WTC11 (cell line): ENCODE measurements at places on chromosomes 16 and 17.

DNA sequence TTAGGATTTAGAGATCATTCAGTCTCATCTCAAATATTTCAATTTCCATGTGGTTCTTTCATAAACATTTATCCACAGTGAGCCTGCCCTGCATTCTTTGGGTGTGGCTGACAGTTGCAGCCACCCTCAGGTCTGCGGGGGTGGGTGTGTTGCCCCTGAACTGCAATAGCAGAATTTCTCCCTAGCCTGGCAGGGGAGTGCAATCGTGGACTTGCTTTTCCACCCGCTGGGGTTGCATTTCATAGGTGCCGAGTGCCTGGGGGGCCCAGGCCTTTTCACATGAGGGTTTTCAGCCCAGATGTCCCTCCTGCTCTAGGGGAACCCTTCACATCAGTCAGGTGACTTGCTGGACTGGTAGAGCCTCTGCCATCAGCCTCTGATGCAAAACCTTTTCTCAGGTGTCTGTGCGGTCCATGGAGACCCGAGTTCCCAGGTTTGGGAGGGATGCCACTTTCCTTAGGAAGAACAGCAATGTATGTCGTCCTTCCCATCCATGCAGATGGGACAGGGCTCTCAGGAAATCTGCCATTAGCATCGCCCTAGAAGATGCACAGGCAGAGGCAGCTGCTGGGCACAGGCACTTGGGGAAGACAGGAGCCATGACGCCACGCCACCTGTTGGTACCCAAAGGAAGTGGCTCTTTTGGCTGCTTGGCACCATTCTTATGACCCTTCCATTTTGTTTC is 2.4 kb upstream of the USP36 start:
- no peaks in the 10 kb centered on the region for H3K27me3 ChIP-seq
- peak overlapping the region; percentile 74; the same call in 1 of the 2 replicates for H3K27ac ChIP-seq
- H3K4me3 ChIP-seq: peak overlapping the region; percentile 84; the same call in 1 of the 2 replicates
- peaks cover 21% of the 10 kb centered on the region for H3K4me1 ChIP-seq
- peak; percentile 70 for DNase-seq

DNA sequence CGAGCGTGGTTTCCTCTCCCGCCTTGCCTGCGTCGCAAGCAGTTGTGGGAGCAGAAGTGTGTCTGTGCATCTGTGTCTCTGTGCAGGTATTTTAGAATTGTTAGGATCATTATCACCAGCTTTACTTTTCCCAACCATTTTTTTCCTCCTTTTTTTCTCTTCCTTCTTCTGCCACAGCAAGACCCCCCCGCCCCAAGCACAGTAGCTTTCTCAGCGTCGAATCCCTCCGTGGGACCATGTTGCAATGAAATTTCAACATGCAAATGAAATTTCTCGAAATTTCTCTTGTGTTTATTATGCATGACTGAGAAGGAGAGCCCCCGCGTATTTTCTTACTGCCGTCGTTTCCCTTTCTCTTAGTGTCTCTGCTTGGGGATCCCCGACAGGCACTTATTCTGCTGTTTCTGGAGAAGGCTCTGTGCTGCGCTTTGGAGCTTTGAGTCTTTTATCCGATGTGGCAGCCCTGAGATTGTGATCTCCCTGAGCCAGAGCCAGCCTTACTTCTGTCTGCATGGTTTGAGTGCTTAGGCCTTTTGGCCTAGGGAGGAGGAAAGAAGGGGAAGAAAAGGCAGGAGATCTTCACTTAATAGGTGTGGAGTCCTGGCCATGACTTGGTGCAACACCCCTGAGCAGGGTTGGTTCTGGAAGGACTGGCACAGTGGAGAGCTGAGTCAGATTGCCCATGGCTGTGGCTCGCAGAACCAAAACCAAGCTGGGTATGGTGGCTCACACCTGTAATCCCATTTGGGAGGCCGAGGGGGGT is 5.0 kb downstream of the ARMC7 start:
- no peak overlapping the region for H3K4me3 ChIP-seq
- no peak for DNase-seq
- H3K36me3 ChIP-seq: peaks cover 15% of the 10 kb centered on the region
- H3K27ac ChIP-seq: peak overlapping the region; percentile 88
- peaks cover 15% of the 10 kb centered on the region for H3K4me1 ChIP-seq

GRCh38 chr16:50722960-50723359 is 18.9 kb upstream of the CYLD start:
- H3K4me1 ChIP-seq: peaks cover 12% of the 10 kb centered on the region
- peaks cover 5% of the 10 kb centered on the region; the same call in 1 of the 2 replicates for H3K36me3 ChIP-seq
- DNase-seq: no peak

DNA sequence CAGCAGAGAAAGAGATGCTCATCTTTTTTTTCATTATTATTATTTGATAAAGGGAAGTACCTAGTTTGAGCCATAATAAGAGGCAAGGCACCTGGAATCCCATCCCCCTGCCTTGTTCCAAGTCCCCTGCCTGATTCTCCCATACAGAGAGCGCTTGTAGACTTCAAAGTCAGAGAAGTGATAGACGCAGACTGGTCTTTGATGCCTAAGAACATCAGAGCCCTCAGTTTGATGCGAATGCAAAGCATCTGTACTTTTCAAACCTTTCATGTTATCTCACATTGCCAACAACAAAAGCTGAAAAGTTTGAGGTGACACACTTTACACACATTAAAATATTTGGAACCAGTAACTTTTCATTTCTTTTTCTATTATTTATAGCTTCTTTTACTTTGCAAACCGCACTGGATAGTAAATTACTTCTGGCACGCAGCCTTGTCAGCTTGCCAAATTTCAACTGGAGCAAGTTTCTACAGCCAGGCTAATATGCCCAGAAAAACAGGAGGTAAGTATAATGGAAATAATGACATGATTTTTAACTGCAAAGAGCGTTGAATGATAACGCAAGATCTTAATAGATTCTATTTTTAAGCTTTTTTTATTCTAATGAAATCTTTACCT is 5.9 kb upstream of the UTP6 start:
- no peak for DNase-seq
- H3K4me1 ChIP-seq: no peaks in the 10 kb centered on the region
- H3K27ac ChIP-seq: no peak overlapping the region
